ENCODE measurements at places on chromosomes 6 and 20.

- no peak for DNase-seq
Measured at GRCh38 chr6:161265554-161265953, 8.3 kb downstream of the AGPAT4 start.

- no peak for DNase-seq
Measured at GRCh38 chr6:12324748-12325147, 34.6 kb downstream of the EDN1 start.

- no peak for DNase-seq
Measured at GRCh38 chr6:150634176-150634963, 34.7 kb downstream of the PLEKHG1 start.

GRCh38 chr6:151914484-151914883 is 107.0 kb downstream of the ESR1 start:
- DNase-seq = no peak

DNA sequence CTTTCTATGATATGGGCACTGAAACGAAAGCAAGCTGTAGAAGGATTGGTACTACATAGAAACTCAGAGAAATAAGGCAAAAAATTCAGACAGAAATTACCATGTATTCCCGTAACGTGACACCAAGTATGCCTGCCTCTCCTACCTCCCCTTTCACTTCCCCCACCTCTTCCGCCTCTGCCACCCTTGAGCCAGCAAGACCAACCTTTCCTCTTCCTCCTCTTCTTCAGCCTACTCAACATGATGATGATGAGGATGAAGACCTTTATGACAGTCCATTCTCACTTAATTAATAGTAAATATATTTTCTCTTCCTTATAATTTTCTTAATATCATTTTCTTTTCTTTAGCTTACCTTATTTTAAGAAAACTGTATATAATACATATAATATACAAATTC is 188.1 kb upstream of the VGLL2 start:
- no peak for DNase-seq

- no peak for DNase-seq
Measured at GRCh38 chr6:141169419-141169818, 963.3 kb upstream of the GJE1 start.
